Activated naive CD4-positive, alpha-beta T cell treated with Interleukin-2 at 50 U/mL for 16 hours (primary cell): ENCODE measurements at places on chromosomes 16 and 17.

DNA sequence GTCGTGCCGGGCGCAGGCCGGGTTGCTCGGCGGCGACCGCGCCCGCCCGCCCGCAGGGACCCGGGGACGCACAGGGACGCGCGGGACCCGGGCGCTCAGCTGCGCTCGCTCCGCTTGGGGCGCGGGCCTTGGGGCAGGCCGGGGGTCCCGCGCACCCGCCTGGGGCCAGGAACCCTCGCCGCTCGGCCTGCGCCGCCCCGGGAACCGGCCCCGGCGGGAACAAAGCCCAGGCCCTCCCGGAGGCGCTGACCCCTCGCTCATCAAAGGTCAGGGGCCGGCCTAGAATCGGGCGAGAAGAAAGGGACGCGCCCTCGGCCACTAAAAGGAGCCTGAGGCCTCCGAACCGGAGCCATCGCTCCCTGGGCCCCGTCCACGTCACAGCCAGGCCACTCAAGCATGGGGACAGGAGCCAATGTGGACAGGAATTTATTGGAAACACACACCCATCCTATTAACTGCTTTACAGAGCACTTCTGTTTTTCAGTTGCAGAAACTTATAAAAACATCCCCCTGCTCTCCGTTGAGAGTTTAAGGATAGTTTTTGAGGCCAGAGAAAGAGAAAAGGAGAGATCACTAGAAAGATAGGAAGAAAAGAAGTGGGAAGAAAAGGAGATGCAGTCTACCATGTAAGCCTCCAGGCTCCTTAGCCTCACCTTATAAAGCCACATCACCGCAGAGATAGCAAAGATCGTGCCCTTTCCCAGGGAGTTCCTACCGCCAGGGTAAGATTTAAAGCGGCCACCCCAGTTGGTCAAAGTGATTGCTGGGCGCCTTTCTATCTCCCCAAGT is 558 bp upstream of the ZFHX3 start:
- DNase-seq: no peak

DNA sequence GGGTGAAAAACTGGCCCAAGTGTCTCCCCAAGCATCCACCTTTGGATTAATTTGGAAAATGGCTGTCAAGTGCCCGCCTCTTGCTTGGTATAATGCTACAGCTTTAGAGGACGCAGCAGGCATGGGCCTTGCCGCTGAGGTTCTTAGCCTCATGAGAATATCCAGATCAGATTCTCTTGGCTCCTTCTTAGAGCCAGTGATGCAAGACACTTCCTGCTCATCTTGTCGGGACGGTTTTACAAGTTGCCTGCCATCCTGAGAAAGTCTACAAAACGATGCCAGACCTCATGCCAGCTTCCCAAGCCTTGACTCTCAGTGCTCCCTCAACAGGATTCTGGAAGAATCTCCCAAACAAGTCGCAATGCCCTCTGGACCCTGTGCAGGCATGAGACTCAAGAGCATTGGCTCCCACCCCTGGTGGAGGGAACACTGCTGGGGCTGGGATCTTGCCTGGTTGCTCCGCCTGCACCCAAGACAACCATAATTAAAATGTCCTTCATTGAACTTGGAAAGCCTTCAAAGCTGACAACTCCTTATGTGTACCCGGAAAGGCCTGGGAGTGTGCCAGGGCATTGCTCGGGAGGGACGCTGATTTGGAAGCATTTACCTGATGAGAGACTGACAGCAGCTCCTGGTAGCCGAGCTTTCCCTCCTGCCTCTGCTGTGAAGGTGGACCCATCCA is 25.8 kb upstream of the STH start:
- DNase-seq: no peak

- DNase-seq: no peak
These were observed 237.5 kb upstream of the PMFBP1 start for GRCh38 chr16:72409423-72409822.

DNA sequence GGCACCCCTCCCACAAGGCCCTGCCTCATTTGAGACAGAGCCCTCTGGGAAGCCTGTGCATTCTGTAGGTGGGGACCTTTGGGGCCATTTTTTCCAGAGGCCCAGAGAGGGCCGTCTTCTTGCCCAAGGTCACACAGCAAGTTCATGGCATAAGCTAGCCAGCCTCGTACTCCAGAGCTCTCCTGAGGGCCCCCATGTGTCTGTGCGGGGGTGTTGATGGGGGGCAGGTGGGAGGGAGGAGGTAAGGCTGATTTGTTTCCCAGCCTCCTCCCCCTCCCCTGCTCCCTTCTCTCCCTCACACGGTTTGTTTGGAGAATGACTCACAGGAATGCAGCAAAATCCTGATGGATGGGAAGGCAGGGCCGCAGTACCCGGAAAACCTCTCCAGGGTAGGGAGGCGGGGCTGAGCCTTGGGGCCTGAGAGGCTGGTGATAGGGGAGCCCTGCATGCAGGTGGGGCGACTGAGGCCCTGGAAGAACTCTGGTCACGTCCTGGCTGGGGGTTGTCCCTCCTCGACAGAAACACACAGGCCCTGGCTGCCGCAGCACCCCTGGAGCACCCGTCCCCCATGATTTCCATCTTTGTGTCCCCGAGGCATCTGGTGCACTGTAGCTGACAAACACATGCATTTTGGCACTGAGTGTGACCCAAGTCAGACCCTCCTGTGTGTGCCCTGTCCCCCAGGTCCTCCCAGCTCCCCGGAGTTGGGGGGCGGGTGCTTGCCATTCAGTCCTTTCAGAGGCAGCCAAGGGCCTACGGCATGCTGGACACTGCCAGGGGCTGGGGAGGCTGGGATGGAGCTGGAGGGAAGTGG is 29.7 kb downstream of the RAI1 start:
- no peak for DNase-seq

- no peak for DNase-seq
These were observed 860 bp downstream of the NRN1L start for GRCh38 chr16:67885545-67885944.

- DNase-seq: no peak
These were observed 5.3 kb upstream of the C16orf74 start for GRCh38 chr16:85755929-85756768.

- peak; percentile 33 for DNase-seq
These were observed 81.0 kb downstream of the TMEM100 start for GRCh38 chr17:55641676-55642081.

GRCh38 chr16:4795181-4795827 is at the start of gene SMIM22:
TSS of gene SMIM22 (plus strand) at chr16:4795369. CDS start at chr16:4795735, 366 bp downstream.
- no peak for DNase-seq

GRCh38 chr17:78375401-78376151 is 2.9 kb upstream of the PGS1 start:
- no peak for DNase-seq

DNA sequence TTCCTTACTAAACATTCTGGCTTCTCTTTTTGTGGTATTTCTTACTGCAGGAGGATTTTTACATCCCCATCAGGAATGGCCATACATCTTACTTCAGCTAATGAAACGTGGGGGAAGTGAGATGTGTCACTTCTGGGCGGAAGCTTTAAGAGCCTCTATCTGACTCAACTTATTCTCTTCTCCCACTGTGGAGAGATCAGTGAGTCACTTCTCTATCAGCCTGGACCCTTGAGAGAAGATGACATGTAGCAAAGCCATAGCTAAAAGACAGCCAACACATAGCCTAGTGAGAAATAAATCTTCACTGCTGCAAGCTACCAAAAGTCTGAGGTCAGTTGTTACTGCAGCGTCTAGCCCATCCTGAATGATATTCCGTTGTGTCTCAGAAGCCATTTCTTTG is 1066.7 kb upstream of the RBFOX1 start:
- DNase-seq: no peak

GRCh38 chr16:30567160-30567990 is 4.1 kb downstream of the ZNF688 start:
- peak; percentile 82 for DNase-seq

DNA sequence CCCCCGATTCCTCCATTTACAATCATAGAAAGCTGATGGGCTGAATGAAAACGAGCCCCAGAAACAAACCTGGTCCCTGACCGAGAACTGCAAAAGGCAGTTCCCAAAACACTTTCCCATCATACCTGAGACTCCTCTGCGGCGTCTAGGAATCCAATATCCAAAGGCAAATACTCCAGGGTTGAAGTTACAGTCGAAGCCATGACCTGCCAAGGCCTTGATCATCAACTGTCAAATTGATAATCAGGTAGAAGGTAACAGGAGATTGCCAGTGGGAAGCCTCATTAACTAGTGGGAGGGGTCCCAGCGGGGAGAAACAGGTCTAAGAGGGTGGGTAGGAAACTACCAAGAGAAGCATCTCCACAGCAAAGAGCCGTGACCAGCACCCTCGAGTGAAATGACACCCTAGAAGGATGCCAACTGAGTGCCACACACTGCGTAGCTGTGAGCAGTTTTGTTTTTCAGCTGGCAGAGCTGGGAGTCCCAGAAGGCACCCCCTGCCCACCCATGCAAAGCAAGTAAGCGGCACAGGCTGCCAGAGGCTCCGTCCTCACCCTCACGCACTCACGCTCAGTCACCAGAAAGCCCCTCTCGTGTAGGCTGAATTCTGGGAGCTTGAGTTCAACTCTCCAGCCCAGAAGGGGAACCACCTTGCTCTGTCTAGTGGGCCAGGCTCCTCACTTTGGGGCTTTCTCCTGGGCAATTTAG is 146.1 kb downstream of the GAS7 start:
- DNase-seq: no peak

- peak; percentile 80 for DNase-seq
These were observed 8.6 kb downstream of the LGALS3BP start for GRCh38 chr17:78970834-78971755.

DNA sequence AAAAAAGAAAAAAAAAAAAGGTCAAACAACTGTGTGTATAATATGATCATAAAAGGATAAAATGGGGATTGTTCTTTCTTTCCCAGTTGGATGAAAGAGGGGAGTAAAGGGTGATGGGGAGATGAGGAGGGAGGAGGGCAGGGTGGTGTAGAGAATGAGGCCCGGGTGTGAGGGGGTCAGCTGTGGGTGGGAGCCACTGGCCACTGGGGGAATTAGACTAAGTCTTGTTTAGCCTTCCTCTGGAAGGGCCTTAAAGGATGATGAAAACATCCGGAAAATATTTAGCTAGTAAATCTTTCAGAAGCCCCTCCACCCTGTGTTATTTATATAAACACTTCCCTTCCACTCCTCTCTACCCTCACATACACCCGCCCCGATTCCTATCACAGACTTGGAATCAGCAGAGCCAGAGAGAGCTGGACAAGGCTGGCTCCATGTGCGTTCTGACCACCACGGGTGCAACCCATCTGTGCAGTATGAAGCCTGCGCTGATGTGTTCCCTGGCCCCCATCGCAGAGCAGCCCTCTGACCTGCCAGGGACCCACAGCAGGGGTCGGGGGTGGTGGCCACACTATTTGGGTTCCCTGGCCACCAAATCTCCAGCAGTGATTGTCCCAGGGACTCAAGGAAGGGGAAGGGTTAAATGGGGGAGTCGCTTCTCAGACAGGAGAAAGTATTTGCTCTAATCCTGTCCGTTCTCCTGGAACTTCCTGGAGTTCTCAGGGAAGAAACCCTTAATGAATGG is 72.7 kb downstream of the GAS7 start:
- DNase-seq: no peak

GRCh38 chr16:50673496-50674275 is 7.4 kb downstream of the SNX20 start:
- DNase-seq: no peak

DNA sequence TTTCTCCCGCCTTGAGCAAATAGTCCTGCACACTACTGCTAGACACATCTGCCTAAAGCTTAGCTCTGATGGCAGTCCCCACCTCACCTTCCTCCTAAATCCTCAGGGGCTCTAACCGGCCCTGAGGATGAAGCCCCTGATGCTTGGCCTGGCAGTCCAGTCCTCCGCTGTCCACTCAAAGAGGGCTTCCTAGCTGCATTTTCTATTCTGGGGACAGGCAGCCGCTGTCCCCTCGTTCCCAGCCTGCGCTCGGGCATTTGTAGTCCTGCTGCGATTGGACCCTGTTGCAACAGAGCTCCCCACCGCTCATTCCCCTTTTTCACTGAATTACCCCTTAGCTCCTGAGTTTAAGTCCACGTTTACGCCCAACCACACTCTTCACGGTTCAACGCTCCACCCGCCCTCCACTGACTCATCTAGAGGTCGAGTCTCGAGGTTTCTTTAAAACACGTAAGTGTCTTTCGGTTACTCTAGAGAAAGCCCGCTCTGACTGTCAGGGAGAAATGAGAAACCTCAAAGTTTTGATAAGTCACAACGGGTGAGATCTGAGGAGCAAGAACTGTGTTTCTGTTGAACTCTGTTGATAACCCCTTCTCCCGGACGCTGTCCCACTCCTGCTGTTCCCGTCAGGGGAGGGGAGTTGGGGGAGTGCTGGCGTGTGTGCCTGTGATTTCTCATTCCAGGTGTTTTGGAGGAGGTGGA is 4.5 kb downstream of the CCR7 start:
- peak; percentile 84 for DNase-seq

- no peak for DNase-seq
These were observed 30.6 kb downstream of the TMEM92 start for GRCh38 chr17:50304781-50305404.

GRCh38 chr17:48593840-48594537 is 410 bp upstream of the HOXB5 start:
- DNase-seq: peak; percentile 85

GRCh38 chr16:85908444-85908843 is 9.5 kb downstream of the IRF8 start:
- no peak for DNase-seq

DNA sequence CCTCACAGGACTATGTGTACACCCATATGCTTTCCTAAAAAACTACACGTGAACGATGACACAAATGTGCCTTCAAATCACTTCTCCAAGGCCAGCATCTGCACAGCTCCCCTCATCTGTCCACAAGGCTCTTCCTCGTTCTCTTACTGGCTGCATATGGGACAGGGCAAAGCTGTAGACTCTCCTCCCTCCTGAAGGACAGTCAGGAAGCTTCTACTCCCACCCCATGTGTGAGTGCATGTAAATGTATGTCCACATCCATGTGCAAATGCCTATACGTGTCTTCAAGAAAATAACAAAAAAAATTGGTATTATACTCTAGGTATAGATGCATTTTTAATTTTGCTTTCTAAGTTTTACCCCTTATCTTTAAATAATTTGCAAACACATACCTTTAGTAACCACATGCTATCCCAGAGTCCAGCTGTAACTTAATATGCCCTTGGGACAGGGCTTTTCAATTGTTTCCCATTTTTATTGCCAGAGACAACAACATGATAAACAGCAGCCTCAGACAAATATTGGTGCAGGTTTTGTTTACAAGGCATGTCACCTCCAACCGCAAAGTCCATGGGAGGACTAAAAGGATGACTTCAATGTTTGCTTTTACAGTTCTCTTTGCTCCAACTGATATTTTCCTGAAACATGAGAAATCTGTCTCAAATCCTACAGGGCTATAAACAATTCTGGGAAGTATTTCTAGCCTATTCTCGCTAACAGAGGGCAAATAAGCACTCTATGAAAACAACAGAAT is 31.6 kb upstream of the FAAP100 start:
- no peak for DNase-seq

- no peak for DNase-seq
These were observed 21.4 kb downstream of the BAHCC1 start for GRCh38 chr17:81416612-81417011.
